CMK (cell line): ENCODE measurements at places on chromosomes 16 and 17.

DNA sequence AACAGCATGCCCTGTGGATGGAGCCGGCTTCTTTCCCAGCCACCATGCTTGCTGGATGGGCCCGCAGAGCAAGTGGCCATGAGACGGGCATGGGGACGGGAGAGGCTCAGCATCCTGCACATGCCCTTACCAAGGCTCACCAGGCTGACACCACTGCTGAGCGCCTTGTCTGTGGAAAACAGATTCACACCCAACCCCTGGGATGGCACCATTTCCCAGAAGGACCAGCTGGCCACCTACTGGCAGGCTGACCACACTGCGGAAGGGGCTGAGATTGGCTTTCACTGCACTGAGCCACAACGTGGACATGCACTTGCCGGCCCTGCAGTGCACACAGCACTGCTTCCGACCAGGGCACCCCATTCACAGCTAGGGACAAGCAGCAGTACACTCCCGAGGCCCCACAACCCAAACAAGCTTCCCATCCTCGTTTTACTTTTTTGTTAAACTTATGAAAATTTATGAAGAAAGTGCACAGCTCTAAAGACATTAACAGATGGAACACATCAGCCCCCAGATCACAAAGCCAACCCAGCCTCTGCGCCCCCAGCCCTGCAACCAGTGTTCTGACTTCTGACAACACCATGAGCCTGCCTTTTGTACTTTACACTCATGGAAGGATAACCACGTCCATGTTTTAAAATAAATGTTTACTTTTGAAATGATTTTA, 13.9 kb upstream of the KRTAP17-1 start:
- DNase-seq, result peak; percentile 2

- DNase-seq, result no peak
These were observed 14.8 kb downstream of the EFCAB5 start for GRCh38 chr17:29956225-29956624.

- no peak for DNase-seq
These were observed 163.8 kb upstream of the TBX2 start for GRCh38 chr17:61235827-61236197.

GRCh38 chr17:69907132-69907847, 167.7 kb upstream of the KCNJ16 start:
- no peak for DNase-seq

DNA sequence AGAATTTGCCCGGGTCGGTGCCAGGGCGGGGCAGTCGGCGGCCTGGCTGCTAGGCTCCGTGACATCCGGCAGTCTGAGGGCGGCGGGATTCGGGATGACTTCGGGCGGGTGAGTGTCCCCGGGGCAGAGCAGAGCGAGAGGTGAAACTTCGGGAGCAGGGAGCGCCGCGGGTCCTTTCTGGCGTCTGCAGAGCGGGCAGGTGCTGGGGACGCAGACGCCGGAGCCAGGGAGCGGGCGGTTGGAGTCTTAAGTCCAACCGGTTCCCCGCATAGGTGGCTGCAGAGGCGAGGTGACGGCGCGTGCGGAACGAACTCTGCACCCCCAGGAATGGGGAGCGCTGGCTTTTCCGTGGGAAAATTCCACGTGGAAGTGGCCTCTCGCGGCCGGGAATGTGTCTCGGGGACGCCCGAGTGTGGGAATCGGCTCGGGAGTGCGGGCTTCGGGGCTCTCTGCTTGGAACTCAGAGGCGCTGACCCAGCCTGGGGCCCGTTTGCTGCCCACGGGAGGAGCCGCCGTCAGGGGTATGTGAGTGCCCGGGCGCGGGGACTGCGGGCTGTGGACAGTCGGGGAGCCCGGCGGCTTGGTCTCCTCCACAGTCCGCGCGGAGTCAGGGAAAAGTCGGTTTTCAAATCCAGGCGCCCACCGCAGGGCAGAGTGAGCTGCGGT, at the start of gene B4GALNT2:
Gene B4GALNT2 (plus strand): TSS at position 71 of the 666 bp plus-strand sequence. CDS start 24 bp downstream, at position 95.
- no peak for DNase-seq

DNA sequence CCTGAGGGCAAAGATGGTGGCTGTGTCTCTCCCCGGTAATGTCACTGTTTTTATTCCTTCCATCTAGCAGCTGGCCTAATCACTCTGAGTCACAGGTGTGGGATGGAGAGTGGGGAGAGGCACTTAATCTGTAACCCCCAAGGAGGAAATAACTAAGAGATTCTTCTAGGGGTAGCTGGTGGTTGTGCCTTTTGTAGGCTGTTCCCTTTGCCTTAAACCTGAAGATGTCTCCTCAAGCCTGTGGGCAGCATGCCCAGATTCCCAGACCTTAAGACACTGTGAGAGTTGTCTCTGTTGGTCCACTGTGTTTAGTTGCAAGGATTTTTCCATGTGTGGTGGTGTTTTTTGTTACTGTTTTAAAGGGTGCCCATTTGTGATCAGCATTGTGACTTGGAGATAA, 5.5 kb upstream of the RAPGEFL1 start:
- no peak for DNase-seq

DNA sequence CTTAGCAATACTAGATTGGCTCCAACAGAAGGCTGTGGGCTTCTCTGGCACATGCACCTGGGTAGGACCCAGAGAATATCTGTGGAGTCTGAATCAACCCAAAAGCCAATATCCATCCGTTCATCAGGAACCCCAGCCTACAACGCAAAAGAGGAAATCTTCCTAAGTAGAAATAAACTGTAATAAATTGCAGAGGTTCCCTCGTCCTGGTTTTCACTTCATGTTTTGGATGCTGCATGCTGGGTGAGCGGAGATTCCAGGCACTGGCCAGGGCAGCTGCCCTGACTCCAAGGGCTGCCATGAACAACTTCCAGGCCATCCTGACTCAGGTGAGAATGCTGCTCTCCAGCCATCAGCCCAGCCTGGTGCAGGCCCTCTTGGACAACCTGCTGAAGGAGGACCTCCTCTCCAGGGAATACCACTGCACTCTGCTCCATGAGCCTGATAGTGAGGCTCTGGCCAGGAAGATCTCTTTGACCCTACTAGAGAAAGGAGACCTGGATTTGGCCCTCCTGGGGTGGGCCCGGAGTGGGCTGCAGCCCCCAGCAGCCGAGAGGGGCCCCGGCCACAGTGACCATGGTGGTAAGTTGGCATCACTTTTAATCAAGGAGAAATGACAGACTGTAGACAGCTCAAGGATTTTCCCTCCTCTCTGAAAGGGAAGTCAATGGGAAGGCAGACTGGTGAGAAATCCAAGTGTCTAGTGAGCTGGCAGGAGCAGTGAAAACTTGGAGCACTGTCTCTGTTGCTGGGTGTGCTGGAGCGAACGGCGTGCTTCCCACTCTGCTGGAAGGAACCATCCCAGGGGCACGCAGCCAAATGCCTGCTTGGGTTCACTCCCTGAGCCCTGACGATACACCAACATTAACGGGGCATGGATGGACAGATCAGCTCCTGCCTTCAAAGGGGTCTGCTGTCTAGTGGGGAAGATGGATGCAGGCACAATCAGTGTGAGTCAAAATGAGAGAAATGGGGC, 10.7 kb upstream of the CIITA start:
- no peak for DNase-seq

GRCh38 chr17:1018547-1018946, 21.6 kb downstream of the TIMM22 start:
- no peak for DNase-seq

DNA sequence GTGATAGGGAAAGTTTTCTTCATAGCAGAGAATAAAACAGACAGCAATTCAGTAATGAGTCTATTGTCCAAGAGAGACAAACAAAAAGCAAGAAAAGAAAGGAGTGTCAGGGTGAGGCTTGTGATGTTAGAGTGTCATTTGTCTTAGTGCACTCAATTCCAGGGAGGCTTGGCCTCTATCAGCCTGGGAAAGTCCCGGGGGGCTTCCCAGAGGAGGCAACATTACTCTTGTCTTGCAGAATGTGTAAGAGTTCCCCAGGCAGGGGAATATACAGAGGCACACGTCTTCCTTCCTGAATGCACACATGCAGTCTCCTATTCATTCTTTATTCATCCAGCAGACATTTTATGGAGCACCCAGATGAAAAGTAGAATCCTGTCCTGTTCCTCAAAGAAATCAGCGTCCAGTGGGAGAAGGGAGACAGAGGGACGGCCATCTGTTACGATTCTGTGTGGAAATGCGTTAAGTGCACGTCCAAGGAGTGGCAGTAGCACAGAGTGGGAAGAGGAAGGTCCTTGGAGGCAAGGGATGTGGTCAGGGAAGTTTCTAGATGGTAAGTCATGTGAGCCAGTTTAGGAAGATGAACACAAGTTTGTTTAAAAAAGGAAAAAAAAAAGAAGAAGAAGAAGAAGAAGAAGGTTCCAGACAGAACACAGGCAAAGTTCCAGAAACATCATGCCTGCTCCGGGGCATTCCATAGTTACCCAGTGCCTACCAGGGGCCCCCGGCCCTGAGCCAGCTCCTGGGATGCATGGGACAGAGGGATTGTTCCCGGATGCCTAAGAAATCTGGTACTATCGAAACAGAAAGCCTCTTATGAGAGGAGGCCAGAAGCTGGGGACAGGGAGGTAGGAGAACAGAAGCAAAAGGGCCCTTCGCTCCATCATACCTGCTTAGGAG, 21.1 kb downstream of the CACNG4 start:
- no peak for DNase-seq

DNA sequence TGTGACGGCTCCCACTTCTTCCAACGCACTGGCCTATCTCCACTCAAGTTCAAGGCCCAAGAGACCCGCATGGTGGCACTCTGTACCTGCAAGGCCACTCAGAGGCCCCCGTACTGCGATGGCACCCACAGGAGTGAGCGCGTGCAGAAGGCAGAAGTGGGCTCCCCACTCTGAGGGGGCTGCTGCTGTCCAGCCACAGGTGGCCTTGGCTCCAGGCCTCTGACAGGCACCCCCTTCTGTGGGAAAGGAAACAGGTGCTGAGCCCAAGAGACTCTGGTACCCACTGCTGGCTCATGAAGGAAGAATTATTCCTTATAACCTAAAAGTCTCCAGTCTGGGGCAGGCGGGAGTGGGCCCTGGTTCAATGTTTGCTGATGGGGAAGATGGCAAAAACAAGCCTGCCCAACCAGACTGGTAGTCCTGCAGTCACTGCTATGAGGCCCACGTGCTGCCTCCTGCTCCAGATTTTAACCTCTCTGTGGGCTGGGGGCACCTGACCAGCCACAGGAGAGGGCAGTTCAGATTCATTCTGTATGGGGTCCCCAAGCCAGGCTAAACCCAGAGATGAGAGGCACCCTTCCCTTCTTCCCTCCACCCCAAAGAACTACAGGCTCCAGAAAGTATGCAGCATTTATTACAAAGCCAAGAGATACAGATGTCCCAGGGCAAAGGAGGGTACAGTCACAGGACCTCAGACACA, 3.3 kb downstream of the CISD3 start:
- no peak for DNase-seq

DNA sequence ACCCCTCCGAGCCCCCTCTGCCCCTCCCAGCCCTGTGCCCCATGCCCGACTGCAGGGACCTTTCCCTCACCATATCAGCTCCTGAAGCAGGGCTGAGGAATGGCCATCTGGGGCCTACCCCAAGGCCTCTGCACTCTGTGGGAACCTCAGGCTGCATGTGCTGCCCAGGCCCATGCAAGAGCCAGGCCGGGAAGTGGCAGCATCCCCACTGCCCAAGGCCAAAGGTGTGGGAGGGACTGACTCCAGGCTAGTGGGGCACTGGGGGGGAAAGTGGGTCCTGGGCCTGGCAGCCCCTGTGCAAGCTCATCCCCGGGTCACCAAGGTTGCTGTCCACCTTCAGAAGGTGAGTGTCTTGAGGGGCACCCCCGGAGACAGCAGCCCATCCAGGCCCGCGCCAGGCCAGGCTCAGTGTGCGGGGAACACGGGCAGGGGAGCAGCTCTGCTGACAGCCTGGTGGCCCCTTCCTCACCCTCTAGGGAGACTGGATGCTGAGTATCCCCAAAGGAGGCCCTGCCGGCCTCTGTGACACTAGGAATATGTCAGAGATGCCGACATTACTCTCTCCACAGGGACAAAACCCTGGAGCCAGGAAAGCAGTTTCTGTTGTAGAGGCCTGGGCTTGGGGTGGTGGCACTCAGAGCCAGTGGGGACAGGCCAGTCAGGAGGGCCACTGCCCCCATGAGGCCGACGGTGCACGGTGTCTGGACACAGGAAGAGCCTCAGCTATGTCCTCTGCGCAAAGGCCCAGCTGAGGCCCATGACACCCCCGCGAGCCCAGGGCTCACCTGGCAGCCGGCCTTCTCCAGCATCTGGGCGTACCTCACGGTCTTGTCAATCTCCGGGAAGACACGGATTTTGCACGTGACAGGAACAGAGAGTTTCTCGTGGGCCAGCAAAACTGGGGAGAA, 3.3 kb downstream of the DUS1L start:
- DNase-seq, result no peak

DNA sequence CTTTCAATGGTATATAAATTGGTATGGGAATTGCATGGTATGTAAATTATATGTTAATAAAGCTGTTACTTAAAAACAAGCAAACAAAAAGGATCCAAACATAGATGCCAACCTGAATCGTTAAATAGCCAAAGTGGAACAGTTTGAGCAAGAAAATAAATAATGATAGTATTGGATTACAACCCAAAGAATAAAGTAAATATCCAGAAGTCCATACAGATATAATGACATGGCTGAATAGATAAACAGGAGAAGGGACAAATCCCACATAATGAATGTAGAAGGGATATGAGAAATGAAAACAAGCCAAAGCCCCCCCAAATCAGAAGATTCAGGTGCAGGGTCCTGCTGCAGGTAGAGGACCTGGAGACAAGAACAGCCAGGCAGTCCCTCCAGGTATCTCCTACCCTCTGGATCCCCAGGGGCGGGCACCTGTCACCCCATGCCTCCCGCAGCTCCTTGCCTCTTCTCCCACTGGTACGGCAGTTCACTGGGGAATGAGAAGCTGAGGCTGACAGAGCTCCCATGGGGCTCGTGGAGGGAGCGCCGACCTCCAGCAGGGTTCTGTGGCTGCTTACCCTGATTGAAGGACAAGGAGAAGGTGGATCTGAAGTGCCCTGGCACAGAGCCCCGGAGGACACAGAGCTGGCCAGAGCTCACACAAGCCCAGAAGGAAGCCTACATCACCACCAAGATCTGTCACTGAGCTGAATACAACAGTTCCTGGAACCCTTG, 9.9 kb upstream of the LCAT start:
- DNase-seq, result no peak

DNA sequence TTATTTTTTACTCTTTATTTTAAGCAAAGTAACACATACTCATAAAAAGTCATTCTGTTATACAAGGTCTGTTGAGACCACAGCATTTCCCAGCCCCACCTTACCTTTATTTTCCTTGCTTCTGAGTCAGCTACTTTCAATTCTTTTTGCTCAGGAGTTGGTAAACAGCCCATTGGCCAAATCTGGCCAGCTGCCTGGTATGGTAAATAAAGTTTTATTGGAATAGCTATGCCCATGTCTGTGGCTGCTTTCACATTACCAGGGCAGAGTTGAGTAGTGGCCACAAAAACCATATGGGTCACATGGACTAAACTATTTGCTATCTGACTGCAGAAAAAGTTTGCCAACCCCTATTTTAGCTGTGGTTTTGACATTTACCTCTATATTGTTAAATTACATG, 3.4 kb upstream of the NSRP1 start:
- DNase-seq, result no peak
